NCI-H460 (cell line): ENCODE measurements at places on chromosomes 5 and 9. TPM values are rescaled to one million over a fixed set of nuclear protein-coding genes. Genes with fewer than 3 reads are reported as not detected.

- DNase-seq, result no peak
Measured at GRCh38 chr5:173327084-173327947, 898 bp downstream of the STC2 start.

DNA sequence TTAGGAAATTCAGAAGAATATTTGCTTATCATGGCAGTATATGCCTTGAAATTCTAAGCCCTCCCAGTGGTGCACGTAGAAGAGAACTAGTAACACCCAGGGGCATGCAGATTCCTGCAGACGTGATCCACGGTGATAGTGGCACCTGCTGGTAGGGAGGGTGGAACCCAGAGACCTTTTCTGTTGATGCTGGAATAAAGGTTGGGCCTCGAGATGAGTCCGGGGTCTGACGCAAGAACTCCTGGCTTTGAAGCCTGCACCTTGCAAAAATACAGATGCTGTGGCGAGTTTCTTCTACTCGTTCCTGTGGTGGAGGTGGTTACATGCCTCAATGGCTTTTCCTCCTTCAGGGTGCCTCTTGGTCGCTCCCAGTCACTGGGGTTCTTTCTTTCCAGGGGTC lies 39.5 kb upstream of the PHF2 start:
- no peak for DNase-seq

DNA sequence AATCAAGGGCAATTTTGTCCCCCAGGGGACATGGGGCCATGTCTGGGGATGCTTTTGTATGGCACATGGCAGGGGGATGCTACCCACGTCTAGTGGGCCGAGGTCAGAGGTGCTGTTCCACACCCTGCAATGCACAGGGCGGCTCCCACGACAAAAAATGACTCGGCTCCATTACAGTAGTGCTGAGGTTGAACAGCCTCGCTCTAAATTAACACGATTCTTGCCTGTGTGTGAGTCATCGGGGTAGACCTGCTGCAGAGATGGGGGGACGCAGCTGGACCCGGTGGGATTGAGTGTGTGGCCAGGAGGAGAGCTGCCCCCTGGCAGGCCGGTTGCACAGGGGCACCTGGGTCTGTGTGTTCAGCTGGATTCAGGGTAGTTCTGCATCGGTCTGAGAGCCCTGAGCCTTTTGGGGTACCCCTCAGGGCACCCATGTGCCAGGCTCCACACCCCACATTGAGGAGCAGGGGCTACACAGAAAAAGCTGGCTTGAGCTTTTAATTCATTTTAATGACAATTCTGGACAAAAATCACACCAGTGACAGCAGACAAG lies 20.0 kb upstream of the COL5A1 start:
- DNase-seq, result no peak

DNA sequence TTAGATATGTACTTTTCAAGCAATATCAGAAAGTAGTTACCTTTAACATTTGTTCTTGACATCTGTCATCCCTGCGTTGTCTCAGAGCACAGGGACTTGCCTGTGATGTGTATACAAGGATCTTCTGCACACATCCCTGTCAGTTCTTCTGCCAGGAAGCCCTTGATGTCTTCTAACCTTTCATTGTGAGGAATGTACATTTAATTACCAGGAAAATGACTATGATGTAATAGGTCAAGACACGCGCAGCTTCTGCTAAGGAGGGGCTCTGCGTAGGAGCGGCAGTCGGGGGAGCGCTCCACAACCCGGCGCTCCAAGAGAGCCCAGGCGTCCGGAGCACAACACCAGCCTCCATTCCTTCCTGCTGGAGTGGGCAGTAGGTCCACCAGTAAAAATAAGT lies 119.7 kb downstream of the IRX2 start:
- no peak for DNase-seq

- DNase-seq, result no peak
Measured at GRCh38 chr5:65329266-65329665, 152.5 kb downstream of the ADAMTS6 start.

The TPM2 gene
- total RNA-seq, result 36.3 and 40.7 TPM in 2 replicates

The C5 gene
- total RNA-seq, result 0.55 and 0.94 TPM in 2 replicates

GRCh38 chr9:12920437-12920836 lies 145.6 kb downstream of the LURAP1L start:
- DNase-seq, result no peak

The RNF208 gene
- total RNA-seq, result 0.37 and 0.40 TPM in 2 replicates

DNA sequence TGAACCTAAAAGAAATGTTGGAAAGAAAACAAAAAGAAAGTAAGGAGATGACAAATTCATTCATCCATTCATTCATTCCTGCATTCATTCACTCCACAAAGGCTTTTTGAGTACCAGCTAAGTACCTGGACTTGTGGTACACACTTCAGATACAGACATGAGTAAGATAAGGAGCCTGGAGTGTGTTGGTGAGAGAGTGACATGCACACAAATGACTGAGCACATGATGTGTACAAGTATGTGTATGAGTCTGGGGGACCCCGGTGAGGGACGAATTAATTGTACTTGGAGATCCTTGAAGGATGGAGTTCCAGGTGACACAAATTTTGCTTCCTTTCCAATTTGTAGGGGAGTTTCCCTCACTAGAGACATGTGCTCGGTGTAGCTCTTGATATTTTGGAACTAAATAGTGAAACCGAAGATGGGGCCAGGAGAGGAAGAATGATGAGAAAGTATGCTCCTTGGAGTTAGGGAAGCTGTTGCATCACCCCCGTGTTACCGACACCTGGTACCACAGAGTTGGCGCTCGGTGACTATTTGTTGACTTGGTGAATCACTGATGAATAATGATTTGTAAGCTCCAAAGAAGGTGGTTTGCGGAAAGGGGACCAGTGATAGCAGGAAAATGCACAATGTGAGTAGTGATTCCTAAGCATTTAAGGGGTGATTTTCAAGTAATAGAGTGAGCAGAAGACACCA lies 509.8 kb downstream of the CCDC171 start:
- no peak for DNase-seq

GRCh38 chr5:56319526-56320181 lies 86.5 kb upstream of the ANKRD55 start:
- no peak for DNase-seq

DNA sequence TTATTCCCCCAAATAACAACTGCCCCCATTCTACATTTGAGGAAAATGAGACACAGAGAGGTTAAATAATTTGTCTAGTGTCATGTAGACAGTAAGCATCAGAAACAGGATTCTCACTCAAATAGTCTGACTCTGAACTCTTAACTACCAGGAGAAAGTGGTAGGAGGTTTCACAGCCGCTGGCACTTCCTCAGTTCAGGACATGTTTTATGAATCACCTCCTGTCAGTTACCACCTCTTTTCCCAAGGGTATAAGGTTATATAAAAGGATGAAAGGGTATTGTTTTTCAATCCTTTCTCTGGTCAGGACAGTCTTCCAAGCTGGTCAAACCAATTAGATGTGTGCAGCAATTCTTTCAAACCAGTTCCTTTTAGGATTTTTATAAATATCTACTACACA lies 52.1 kb downstream of the TSSK1B start:
- no peak for DNase-seq
